Peyer's patch (tissue), 4 donors: ENCODE measurements at places on chromosomes 2 and 18.

- no peaks in the 10 kb centered on the region for H3K36me3 ChIP-seq
- H3K4me1 ChIP-seq: no peaks in the 10 kb centered on the region
- H3K27ac ChIP-seq: no peak overlapping the region
- no peak overlapping the region for H3K4me3 ChIP-seq
- DNase-seq: no peak
Observed at GRCh38 chr2:38264396-38265221, 112.5 kb downstream of the ATL2 start.

GRCh38 chr2:237432484-237433092, 18.6 kb upstream of the COL6A3 start:
- H3K27me3 ChIP-seq: no peaks in the 10 kb centered on the region
- no peaks in the 10 kb centered on the region for H3K36me3 ChIP-seq
- DNase-seq: peak; percentile 62
- H3K27ac ChIP-seq: peak overlapping the region; percentile 63

GRCh38 chr2:144230033-144230432, 289.9 kb downstream of the ZEB2 start:
- no peaks in the 10 kb centered on the region for H3K4me1 ChIP-seq
- DNase-seq: no peak
- H3K27me3 ChIP-seq: no peaks in the 10 kb centered on the region
- no peak overlapping the region for H3K27ac ChIP-seq

- H3K4me3 ChIP-seq: no peak overlapping the region
- DNase-seq: no peak
- H3K4me1 ChIP-seq: no peaks in the 10 kb centered on the region
- H3K27ac ChIP-seq: no peak overlapping the region
Observed at GRCh38 chr2:235868224-235868623, 300.0 kb downstream of the GBX2 start.
